ENCODE measurements at places on chromosomes 6 and 20.

DNA sequence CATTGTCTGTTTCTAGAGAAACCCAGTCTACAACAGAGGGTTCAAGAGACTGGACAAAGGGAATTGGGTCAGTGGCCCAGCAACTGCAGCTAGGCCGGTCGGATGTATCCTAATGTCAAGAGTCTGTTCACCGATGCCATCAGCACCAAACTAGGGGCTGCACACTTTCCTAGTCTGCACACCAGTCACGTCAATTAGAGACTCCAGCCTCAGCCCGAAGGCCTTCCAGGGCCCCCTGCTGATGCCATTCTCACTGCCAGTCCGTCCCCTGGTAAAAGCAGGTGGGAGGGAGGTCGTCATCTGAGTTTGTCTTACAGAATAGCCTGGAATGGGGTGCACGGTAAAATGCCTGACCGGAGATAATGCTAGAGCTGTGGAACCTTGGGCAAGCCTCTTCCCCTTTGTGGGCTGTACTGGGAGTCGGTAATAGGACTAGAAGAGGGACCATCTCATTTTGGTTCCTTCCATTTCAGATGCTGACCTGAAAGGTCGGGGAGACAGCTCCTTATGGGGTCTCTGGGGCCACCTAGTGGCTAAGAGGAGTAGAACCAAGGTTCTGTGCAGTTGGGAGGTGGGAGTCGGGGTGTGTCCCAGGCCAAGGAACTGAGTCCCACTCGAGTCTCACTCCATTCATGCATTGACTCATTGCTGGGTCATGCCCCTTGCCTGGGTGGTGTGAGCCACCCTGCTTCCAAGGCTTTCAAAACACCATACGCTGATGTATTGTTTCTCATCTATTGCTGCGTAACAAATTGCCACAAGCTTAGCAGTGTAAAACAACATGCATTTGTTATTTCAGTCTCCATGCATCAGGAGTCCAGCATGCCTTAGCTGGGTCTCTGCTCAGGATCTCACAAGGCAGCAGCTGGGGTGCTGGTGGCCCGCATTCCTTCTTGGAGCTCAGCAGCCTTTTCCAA is 5.1 kb downstream of the SOX12 start:
- DNase-seq = no peak

GRCh38 chr20:13325033-13325432 is 104.0 kb downstream of the ISM1 start:
- DNase-seq = no peak

GRCh38 chr6:75893058-75893775 is 144.2 kb downstream of the MYO6 start:
- DNase-seq = no peak

- no peak for DNase-seq
Observed at GRCh38 chr6:21166754-21167153, 426.8 kb upstream of the SOX4 start.

GRCh38 chr6:116365743-116366142 is 5.0 kb upstream of the DSE start:
- no peak for DNase-seq

GRCh38 chr6:67336014-67336413 is 1299.1 kb upstream of the ADGRB3 start:
- DNase-seq = no peak

- DNase-seq = no peak
Observed at GRCh38 chr20:25353747-25354705, 36.6 kb downstream of the ABHD12 start.

- no peak for DNase-seq
Observed at GRCh38 chr6:113221850-113222249, 635.3 kb upstream of the MARCKS start.
